ENCODE measurements at places on chromosomes 1 and 21. TPM values are rescaled to one million over a fixed set of nuclear protein-coding genes. Genes with fewer than 3 reads are reported as not detected.

DNA sequence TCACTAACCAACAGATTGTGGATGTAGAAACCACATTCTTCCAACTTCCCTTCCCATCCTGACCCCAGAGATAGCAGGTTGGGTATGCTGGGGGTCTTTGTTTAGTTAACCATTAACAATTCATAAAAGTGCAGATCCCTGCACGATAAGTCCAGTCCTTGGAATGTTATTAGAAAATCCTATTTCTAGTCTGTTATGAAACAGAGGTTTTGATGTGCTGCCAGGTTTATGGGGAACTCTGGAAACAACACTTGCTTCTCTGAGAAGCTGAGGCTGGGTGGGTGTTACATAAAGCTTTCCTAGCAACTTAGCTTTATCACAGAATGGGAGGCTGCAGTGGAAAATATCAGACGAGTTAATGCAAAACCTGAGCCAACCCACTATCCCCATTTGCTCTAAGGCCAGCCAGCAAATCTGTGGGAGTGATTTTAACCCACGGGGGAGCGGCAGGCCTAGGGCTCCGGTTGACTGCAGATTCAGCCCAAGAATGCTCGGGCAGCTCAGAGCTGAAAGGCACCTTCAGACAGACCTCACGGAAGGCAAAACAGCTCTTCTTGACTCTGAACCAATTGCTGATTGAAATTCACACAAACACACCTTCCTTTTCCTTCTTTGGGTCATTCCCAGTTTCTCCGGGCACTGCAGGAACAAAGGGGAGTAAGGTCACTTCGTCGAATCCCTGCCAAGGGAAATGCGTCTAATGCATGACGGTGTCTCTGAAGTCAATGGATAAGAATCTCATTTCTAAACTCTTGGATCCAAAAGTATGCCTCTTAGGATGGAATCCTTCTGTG is 111.7 kb upstream of the IRF2BP2 start:
- H3K27ac ChIP-seq, result no peak overlapping the region
- no peaks in the 10 kb centered on the region for H3K27me3 ChIP-seq
- no peaks in the 10 kb centered on the region for H3K36me3 ChIP-seq
- no peak for DNase-seq

- no peak overlapping the region for H3K27ac ChIP-seq
- no peak for DNase-seq
- H3K4me1 ChIP-seq, result peaks cover 12% of the 10 kb centered on the region
Observed at GRCh38 chr1:41386196-41386663, 25.0 kb downstream of the FOXO6 start.

- H3K27ac ChIP-seq, result peak overlapping the region; percentile 67
- H3K36me3 ChIP-seq, result no peaks in the 10 kb centered on the region
- H3K27me3 ChIP-seq, result no peaks in the 10 kb centered on the region
Observed at GRCh38 chr1:185646202-185646683, 87.9 kb upstream of the HMCN1 start.

DNA sequence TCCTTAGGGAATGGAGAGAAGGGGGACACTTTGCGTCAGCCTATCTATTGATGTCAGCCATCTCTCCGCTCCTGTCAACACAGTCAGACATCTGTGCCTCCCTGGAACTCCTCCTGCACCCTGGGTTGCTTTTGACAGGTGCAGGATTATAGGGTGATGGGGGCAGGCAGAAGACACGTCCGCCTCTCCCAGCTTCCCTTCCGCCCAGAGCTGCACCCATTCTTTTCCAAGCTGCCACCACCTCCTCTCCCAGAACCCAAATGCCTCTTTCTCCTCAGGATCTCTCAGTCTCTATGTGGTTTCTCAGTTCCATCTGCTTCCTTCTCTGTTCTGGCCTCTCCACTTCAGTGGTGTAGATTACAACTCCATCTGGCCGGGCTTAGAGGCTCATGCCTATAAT is 17.1 kb upstream of the KIF1B start:
- no peak overlapping the region for H3K4me3 ChIP-seq
- DNase-seq, result no peak
- H3K27ac ChIP-seq, result no peak overlapping the region
- H3K36me3 ChIP-seq, result no peaks in the 10 kb centered on the region
- no peaks in the 10 kb centered on the region for H3K27me3 ChIP-seq

GRCh38 chr1:240985081-240985480 is 371.9 kb downstream of the RGS7 start:
- H3K27me3 ChIP-seq, result no peaks in the 10 kb centered on the region
- DNase-seq, result no peak
- H3K4me3 ChIP-seq, result no peak overlapping the region

GRCh38 chr1:56978819-56979218 is 13.0 kb upstream of the C8B start:
- H3K27me3 ChIP-seq, result peaks cover 2% of the 10 kb centered on the region
- H3K4me1 ChIP-seq, result no peaks in the 10 kb centered on the region
- no peak overlapping the region for H3K4me3 ChIP-seq
- no peak for DNase-seq
- H3K36me3 ChIP-seq, result no peaks in the 10 kb centered on the region

DNA sequence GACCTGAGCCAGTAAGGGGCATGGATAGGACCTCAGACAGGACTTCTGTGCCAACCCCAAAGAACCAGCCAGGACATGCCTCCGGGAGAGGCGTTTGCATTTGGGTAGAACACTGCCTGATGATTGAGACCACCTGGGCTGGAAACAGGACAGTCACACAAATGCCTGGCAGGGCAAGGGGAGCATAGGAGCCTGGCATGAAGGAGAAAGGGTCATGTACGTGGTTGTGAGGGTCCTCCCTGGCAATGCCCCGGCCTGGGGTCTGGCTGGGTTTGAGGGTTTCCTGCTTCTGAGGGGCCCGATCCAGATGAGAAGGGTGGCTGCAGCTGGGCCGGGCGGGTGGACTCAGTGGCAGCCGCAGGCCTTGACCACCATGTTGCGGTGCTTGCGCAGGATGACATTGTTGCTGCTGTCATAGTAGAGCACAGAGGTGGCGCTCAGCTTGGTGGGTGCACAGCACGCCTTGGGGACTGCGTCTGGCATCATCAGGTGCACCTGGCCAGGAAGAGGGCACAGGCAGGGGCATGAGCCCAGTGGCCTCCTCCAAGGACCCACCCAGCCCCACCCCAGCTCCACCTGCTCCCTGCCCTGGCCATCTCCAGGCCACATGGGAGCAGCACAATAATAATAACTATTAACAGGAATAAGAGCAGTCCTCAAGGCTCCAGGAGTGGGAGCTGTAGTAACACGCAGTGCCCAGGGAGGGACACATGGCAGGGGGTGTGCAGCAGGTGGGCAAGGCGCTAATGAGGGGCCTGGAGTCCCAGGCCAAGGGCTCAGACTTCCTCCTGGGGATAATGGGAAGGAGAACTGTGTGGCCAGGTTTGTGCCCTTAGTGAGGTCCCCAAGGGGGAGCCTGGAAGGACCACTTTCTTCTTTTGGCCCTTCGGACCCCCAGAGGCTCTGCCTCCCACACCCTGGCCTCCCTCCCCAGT is 10.8 kb downstream of the OXCT2 start:
- H3K36me3 ChIP-seq, result peaks cover 37% of the 10 kb centered on the region
- no peaks in the 10 kb centered on the region for H3K27me3 ChIP-seq
- no peaks in the 10 kb centered on the region for H3K4me1 ChIP-seq

Gene LDLRAD2
- 0.27 TPM for total RNA-seq

Gene HPCAL4
- total RNA-seq, result 13.8 TPM

Gene C1orf116
- total RNA-seq, result 0.32 TPM

Gene SERPINC1
- total RNA-seq, result not detected

Gene PTPRC
- total RNA-seq, result 946 TPM

Gene GUCA2A
- total RNA-seq, result not detected

All from CD4-positive, CD25-positive, alpha-beta regulatory T cell (primary cell).